Esophagus muscularis mucosa (tissue), 4 donors: ENCODE measurements at places on chromosomes 1 and 21. TPM values are rescaled to one million over a fixed set of nuclear protein-coding genes. Genes with fewer than 3 reads are reported as not detected.

RGS8 gene
- total RNA-seq = 0.17 TPM

CFHR3 gene
- total RNA-seq = not detected

PDC gene
- not detected for total RNA-seq

PTGFR gene
- total RNA-seq = 2.1 TPM

GBP5 gene
- 0.42 TPM for total RNA-seq
